Fibroblast of villous mesenchyme (primary cell): ENCODE measurements at places on chromosomes 5 and 9. TPM values are rescaled to one million over a fixed set of nuclear protein-coding genes. Genes with fewer than 3 reads are reported as not detected.

GRCh38 chr9:1869843-1870242 is 145.3 kb upstream of the SMARCA2 start:
- peak; percentile 2 for DNase-seq

The P4HA2 gene
- total RNA-seq = 161 and 191 TPM in 2 replicates

DNA sequence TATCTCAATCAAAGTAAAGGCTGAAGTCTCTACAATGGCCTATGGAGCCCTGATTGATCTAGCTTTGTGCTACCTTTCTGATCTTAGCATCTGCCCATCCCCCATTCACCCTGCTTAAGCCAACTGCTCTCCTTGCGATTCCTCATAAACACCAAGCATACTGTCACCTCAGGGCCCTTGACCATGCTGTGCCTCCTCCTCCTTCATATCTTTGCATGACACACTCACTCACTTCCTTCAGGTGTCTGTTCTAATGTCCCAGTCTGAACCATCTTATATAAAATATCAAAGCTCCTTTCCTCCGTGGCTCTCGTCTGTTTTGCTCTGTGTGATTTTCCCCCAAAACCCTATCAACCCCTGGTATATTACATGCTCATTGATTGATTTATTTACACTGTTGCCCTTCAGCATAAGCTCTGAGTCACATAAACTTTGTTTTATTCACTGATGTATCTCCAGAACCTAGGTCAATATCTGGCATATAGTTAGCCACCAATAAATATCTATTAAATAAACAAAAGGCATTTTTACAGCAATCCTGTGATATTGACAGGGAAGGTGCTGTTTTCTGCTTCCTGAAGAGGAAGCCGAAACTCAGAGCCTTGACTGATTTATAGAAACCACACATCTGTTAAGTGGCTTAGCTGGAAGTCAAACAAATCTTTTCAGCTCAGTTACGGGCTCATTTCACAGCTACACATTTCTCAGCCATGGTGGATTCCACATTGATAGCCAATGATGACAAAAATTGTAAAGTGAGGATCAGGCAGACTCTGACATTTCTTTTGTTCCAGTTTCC is 103.6 kb downstream of the BOD1 start:
- DNase-seq = peak; percentile 36

DNA sequence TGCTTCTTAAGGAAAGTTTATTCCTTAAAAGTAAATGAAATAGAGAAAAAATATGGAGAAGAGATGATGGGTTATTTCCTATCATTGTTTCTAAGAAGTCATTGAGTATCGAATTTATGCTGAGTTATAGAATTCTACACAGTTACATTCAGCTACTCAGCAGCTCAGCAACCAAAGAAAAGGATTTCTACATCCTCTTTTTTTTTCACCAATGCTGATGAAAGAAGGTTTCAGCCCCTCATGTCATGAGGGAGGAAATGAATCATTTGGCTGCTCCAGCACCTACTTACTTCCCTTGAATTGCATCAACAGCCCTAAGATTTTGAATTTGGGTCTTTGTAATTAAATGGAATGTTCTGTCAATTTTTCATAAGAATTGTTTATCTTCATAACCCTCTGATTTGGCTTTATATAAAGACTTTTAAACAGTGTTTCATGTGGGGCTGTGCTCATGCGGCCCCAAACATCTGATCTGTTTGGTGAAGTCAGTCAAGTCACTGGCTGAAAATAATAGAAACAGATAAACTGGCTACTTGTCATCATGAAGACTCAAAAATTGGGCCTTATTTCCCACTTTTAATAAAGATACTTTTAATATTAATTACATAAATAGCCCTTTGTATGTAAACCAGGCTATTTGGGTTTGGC is 18.5 kb upstream of the SNX2 start:
- peak; percentile 48 for DNase-seq

GRCh38 chr5:96285823-96286222 is 147.2 kb downstream of the PCSK1 start:
- DNase-seq = no peak

The GPR150 gene
- 0.32 and 0.43 TPM in 2 replicates for total RNA-seq

The LRRC70 gene
- total RNA-seq = 0.64 and 1.3 TPM in 2 replicates

DNA sequence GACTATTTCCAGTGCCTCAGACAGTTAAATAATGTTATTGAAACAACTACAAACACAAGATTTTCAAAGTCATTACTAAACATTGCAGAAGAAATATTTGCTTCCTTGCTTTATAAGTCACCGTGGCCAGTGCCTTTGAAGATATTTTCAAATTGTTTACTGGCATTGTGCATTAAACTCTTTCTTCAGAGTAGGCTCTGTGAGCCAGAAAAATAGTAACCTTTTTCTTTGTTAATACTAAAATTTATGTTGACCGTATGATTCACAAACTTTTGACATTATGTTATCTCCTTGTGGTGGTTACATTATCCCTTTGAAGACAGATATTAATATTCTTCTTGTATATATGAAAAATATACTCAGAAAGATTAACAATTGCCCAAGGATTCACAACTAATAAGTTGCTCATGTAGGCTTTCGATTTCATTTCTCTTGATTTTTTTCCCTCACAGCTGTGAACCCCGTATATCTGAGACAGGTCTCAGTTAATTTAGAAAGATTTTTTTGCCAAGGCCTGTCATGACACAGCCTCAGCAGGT is 140.1 kb downstream of the NR3C1 start:
- DNase-seq = peak; percentile 27

- no peak for DNase-seq
These were observed 67.1 kb downstream of the DAB2IP start for GRCh38 chr9:121718501-121718900.

DNA sequence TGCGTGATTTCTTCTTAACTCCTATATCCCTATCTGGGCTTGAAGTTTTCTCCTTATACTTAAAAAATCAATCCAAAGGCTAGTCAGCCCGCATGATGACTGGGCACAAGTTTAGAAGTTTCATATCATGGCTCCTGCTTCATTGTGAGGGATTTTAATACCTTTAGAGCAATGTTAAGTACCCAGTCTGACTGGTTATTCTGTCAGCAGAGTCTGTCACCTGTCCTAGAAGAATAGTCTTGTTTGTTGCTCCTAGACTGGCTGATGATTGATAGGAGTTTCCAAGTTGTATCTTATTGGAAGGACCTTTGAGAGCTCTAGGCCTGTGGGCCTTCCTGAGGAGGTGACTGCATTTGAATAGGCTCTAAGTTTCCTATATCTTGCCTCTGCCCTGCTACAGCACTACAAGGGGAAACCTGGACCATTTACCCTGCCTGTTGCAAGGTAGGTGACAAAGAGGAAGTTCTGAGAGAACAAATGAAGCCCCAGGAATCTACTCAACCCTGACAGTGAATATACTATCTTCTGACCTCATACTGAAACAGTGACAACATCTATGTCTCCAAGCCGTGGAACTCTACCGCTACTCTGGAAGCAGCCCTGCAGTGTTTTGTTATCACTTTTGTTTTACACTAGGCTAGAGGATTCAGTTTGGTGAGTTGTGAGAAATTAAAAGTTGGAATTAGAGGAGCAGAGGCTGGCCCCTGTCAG is 66.5 kb downstream of the F2RL2 start:
- no peak for DNase-seq

The RLN1 gene
- total RNA-seq = not detected in 2 replicates

DNA sequence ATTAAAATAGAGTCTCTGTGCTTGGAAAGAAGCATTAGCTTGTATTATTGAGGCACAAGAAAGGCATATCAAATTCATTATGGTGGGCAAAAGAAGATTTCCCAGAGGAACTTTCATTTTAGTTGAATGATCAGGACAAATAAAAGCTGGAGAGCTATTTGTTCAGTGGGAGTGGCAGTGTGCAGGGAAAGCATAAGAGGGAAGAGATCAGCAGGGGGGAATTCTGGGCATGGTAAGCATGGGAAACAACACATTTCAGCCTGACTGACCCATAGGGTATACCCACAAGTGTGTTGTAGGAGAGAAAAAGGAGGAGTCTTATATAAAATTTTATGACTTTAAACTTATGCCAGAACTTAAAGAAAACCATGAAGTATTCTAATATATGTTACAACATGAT is 167.7 kb upstream of the RASA1 start:
- DNase-seq = no peak

GRCh38 chr5:155004138-155004744 is 9.3 kb upstream of the KIF4B start:
- peak; percentile 18 for DNase-seq

DNA sequence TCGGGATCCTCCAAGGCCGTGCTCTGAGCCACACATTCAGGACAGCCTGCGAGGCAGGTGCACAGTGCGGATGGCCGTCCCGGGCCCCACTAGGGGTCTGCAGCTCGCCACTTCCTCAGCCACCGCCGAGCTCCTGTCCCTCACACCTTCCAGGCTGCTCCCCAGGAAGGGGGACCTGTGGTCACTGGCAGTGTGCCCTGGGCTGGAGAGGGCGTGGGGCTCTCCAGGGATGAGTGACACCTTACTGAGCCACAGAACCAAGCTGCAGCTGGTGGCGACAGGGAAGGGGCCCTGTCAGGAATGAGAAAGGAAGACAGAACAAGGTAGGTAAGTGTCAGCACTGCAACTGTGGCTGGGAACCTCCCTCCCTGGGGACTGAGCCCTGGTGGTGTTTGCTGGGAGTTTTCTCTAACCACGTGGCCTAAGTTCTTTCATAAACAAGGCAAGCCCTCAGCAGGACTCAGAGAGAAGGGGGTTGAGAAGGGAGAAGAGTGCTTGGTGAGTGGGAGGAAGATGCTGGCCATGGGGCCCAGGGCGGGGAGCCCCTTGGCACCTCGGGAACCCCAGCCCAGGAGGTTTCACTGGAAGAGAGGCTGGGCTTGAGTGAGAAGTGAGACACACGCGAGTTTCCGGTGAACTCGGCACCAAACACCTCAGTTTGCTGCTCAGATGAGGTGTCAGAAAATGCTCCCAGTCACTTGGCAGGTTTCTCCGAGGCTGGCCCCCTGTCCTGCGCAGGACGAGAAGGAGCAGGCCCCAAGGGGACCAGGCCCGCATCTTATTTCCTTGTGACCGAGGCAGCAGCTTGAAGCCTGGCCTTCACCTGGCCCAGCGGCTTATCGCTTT is 5.2 kb downstream of the IL13 start:
- DNase-seq = peak; percentile 31

The WDR31 gene
- 0.32 and 0.86 TPM in 2 replicates for total RNA-seq

The GALT gene
- 34.1 and 36.7 TPM in 2 replicates for total RNA-seq

DNA sequence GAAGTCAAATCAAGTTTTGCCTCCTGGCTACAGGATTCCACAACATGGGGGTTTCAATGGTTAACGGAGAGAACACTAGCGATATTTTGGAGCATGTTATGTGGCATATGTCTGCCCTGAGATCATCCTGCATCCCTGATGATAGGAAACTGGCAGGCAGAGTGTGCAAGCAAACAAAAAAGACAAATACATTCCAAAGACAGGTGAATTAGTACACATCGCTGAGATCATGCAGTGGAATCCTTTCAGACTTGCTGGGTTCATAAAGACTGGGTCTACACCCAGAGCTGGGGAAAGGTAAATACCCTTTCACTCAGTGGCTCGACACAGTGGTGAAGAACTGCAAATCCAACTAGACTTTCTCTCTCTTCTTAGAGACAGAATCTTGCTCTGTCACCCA is 286.5 kb downstream of the EFNA5 start:
- DNase-seq = no peak

DNA sequence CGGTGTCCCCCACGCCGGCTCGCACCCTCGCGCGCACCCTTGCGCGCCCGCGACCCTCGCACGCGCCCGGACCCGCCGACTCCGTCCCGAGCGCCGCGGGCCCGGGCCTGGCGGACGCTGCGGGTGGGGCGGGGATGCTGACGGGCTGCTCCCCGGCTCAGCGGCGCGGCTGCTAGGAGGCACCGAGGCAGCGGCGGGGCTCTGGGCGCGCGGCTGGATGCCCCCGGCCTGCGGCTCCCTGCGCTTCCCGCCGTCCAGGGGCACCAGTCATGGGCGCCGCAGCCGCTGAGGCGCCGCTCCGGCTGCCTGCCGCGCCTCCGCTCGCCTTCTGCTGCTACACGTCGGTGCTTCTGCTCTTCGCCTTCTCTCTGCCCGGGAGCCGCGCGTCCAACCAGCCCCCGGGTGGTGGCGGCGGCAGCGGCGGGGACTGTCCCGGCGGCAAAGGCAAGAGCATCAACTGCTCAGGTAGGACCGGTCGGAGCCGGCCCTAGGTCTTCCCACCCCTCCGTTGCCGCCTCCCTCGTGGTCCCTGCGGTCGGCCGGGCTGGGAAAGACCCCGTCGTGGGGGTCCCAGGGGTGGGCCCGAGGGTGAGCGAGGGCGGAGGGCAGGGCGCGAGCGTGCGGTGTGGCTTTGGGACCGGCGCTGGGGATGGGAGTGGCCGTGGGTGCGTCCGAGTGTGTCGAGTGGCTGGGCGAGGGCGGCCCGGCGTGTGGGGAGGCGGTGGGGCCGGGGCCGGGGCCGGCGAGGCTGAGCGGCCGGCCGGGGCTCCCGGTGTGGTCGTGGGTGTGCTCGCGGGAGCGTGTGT is 530 bp downstream of the TMEFF1 start:
- peak; percentile 21 for DNase-seq

The C5orf46 gene
- 0.43 and 4.8 TPM in 2 replicates for total RNA-seq

- DNase-seq = no peak
These were observed 43.1 kb downstream of the HABP4 start for GRCh38 chr9:96492993-96493531.

- peak; percentile 80 for DNase-seq
These were observed 326.1 kb downstream of the PLK2 start for GRCh38 chr5:58133631-58134296.

- DNase-seq = no peak
These were observed 5.6 kb upstream of the IARS1 start for GRCh38 chr9:92299116-92299515.

- DNase-seq = peak; percentile 36
These were observed 212.5 kb downstream of the GAS1 start for GRCh38 chr9:86734771-86735170.

The KIF24 gene
- 2.6 and 3.5 TPM in 2 replicates for total RNA-seq

GRCh38 chr5:17224858-17225511 is 7.6 kb downstream of the BASP1 start:
- DNase-seq = peak; percentile 47

The ZNF366 gene
- under 0.01 TPM in 2 replicates for total RNA-seq

The KCNIP1 gene
- not detected in 2 replicates for total RNA-seq

DNA sequence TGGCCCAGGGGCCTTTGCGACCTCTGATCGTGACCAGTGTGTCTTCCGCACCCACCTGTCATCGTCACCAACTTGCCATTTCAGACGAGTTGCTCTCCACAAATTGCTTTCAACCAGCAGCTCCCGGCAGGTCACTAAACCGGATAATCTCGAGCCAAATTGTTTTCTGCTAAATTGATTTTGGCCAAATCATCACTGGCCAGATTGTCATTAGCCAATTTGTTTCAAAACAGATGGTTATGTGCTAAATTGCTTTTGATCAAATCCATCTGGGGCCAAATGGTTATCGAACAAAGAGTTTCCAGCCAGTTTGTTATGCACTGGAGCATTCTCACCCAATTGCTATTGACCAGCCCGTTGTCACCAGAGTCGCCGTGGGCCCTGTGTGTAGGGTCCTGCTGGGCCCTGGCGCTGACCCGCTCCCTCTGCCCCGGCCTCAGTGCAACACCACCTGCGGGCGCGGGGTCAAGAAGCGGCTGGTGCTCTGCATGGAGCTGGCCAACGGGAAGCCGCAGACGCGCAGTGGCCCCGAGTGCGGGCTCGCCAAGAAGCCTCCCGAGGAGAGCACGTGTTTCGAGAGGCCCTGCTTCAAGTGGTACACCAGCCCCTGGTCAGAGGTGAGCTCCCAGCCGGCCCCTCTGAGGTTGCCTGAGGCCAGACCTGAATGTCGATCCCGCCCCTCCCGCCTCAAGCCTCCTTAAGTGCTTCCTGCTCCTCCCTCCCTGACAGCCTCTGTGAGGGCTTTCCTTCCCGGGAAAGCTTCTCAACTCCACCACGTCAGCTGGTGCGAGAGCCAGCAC is 35.6 kb downstream of the ADAMTSL2 start:
- DNase-seq = no peak

- DNase-seq = peak; percentile 8
These were observed 40.2 kb upstream of the LPAR1 start for GRCh38 chr9:111078391-111079038.
